Endothelial cell of umbilical vein (primary cell): ENCODE measurements at places on chromosomes 5 and 9. TPM values are rescaled to one million over a fixed set of nuclear protein-coding genes. Genes with fewer than 3 reads are reported as not detected.
A peak's percentile ranks its signal among the peaks of the same experiment; 100 is the strongest.

- no peaks in the 10 kb centered on the region for H3K36me3 ChIP-seq
- no peak for DNase-seq
- H3K27me3 ChIP-seq: no peaks in the 10 kb centered on the region
- no peak overlapping the region for H3K4me3 ChIP-seq
- no peaks in the 10 kb centered on the region for H3K4me1 ChIP-seq
- no peak overlapping the region for H3K27ac ChIP-seq
Measured at GRCh38 chr5:45288746-45289145, 407.4 kb downstream of the HCN1 start.

DNA sequence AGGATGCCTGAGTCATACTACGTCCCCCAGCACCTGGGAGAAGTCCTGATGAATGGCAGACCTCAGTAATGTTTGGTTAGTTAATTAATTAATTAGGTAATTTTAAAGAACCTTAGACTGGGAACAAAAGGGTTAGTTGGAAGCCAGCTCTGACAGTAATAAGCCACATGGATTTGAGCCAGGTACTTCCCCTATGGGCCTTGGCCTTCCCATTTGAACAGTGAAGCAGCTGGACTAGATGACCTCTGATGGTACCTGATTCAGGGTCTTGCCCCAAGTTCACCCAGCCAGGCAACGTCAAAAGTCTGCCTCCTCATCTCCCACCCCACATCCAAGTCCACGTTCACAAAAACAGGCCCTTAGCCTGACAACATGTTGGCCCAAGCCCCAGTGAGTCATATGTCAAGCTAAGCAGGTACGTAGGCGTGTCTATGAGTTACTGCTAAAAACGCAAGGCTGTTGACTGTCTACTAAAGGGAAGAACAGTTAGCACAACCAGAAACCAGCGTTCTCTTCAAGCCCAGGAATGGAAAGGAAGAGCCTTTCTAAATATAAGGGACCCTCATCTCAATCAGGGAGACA is 303.2 kb downstream of the ACTL7B start:
- no peaks in the 10 kb centered on the region for H3K27me3 ChIP-seq

DNA sequence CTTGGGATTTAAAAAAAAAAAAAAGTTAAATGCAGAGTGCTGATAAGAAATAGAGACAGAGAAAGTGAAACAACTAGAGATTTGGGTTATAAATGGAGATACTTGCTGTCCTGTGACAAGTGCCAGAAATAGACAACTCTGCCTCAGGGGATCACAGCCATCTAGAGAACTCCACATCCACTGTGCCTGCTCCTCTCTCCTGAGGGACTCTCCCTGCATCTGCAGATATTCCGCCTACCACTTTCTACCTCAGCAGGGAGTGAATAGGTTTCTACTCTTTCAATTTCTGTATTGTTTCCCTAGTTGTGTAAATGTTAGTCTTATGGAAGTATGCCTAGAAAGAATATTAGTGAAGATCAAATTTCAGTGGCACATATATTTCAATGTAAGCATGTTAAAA is 307.2 kb downstream of the HTR1A start:
- no peaks in the 10 kb centered on the region for H3K36me3 ChIP-seq
- no peak overlapping the region for H3K4me3 ChIP-seq
- no peak overlapping the region for H3K27ac ChIP-seq
- no peak for DNase-seq

Gene CDH9
- not detected in 2 replicates for total RNA-seq

DNA sequence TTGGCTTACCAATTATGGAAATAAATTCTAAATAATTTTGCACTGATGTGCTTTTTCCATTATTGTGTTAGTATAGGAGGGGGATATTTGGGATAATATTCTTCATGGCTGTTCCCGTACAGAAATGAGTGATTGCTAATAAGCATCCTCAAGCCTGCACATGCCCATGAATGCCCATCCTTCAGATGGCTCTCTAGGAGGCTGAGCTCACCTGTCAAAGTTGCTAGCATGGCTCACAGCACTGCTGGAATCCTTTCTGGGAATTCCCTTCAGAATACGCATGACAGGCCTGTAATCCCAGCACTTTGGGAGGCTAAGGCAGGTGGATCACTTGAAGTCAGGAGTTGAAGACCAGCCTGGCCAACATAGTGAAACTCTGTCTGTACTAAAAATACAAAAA is 124.1 kb downstream of the NXNL2 start:
- DNase-seq: no peak
- H3K4me1 ChIP-seq: no peaks in the 10 kb centered on the region
- H3K36me3 ChIP-seq: no peaks in the 10 kb centered on the region
- H3K27ac ChIP-seq: no peak overlapping the region

Gene GFPT2
- total RNA-seq: 4.5 and 5.5 TPM in 2 replicates

- H3K27ac ChIP-seq: no peak overlapping the region
- no peaks in the 10 kb centered on the region for H3K4me1 ChIP-seq
- peaks cover 89% of the 10 kb centered on the region for H3K27me3 ChIP-seq
- no peaks in the 10 kb centered on the region for H3K36me3 ChIP-seq
Measured at GRCh38 chr5:154484393-154485095, 6.5 kb upstream of the HAND1 start.

GRCh38 chr9:109556061-109556460 is 58.0 kb upstream of the PTPN3 start:
- H3K36me3 ChIP-seq: no peaks in the 10 kb centered on the region
- H3K4me3 ChIP-seq: no peak overlapping the region
- DNase-seq: no peak

GRCh38 chr9:96344458-96345180 is 38.9 kb downstream of the SLC35D2 start:
- H3K4me3 ChIP-seq: no peak overlapping the region
- H3K4me1 ChIP-seq: peaks cover 18% of the 10 kb centered on the region
- H3K36me3 ChIP-seq: no peaks in the 10 kb centered on the region
- peak overlapping the region; percentile 51 for H3K27ac ChIP-seq

Gene LRRC19
- total RNA-seq: not detected in 2 replicates

- no peak overlapping the region for H3K4me3 ChIP-seq
- peaks cover 14% of the 10 kb centered on the region for H3K27me3 ChIP-seq
- no peak overlapping the region for H3K27ac ChIP-seq
- DNase-seq: no peak
- H3K36me3 ChIP-seq: no peaks in the 10 kb centered on the region
Measured at GRCh38 chr5:135422419-135422818, 23.4 kb upstream of the MACROH2A1 start.

Gene CCL27
- not detected in 2 replicates for total RNA-seq

DNA sequence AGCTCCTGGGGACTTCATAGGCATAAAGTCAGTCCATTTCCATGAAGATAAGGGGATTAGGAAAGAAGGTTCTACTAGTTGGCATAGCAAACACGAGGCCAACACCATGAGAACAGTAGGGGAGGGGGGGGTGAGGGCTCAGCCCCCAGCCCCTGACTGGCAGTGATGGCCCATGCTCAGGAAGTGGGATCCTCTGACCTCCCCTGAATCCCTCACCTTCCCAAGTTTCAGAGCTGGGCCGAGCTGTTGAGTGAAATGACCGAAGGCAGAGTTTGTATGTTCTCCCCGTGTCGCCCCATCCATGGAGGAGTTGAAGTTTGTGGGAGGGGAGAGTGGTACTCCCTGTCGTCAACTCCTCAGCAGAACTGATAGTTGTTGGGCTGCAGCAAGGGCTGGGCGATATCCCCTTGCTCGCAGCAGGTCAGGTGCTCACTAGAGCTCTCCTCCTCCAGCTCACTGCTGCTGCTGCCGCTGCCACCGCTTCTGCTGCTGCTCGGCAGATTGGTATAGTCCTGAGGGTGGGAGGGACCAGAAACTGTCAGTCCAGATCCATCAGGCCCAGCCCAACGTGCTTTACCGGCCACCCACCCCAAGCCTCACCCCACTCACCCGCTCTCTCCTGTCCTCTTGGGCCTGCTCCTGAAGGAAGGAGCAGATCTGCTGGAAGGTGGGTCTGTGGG is 32.5 kb downstream of the CSF1R start:
- H3K4me1 ChIP-seq: peaks cover 31% of the 10 kb centered on the region
- H3K4me3 ChIP-seq: no peak overlapping the region
- peaks cover 14% of the 10 kb centered on the region for H3K36me3 ChIP-seq
- DNase-seq: no peak
- H3K27ac ChIP-seq: peak overlapping the region; percentile 28

Gene ZFP37
- total RNA-seq: 1.3 and 1.6 TPM in 2 replicates

Gene IFNK
- total RNA-seq: not detected in 2 replicates

DNA sequence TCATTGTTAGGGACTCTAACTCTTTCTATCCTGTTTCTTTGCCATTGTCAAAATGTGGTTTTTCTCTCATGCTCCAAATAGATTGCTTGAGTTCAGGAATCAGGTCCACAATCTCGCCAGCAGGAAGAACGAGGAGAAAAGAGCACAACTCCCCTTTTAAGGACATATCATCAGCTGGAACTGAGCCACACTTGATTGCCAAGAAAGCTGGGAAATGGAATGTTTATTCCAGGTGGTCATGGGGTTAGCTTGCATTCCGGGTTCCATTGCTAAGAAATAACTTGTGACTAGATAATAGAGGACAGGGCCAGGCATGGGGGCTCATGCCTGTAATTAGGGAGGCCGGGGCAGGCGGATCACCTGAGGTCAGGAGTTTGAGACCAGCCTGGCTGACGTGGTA is 32.4 kb upstream of the C9orf57 start:
- no peak overlapping the region for H3K27ac ChIP-seq
- H3K4me1 ChIP-seq: no peaks in the 10 kb centered on the region
- H3K27me3 ChIP-seq: no peaks in the 10 kb centered on the region
